ENCODE measurements at places on chromosomes 12 and 14. TPM values are rescaled to one million over a fixed set of nuclear protein-coding genes. Genes with fewer than 3 reads are reported as not detected.
A peak's percentile ranks its signal among the peaks of the same experiment; 100 is the strongest.

GRCh38 chr14:104778694-104779331 lies 16.7 kb downstream of the AKT1 start:
- no peak for DNase-seq

GRCh38 chr12:124410354-124411175 lies 115.7 kb downstream of the RFLNA start:
- DNase-seq, result no peak

- DNase-seq, result peak; percentile 93
Measured at GRCh38 chr12:3304436-3305165, 186.4 kb upstream of the PRMT8 start.

The PIK3C2G gene
- 0.13 TPM for total RNA-seq

The KRT75 gene
- not detected for total RNA-seq
